Effector CD4-positive, alpha-beta T cell (primary cell): ENCODE measurements at places on chromosomes 5 and 9.

DNA sequence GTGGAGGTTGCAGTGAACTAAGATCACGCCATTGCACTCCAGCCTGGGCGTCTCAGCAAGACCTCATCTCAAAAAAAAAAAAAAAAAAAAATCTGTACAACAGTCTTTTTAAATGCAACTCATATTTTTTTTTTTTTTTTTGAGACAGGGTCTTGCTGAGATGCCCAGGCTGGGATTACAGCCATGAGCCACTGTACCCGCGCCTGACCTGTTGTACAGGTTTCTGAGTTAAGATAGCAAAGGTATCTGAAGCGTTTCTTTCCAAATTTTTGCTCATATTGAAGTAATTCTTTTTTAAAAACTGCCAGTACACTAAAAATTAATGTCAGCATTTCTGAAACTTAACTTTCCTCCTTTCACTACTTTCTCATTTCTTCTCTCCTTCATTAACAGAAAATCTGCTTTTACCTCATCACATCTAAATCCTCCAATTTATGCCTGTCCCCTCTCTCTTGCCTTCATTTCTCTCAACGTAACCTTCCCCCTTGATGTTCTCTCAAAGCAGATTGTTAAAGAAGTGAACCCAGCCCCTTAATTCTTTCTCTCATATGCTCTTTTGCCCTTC lies 3.3 kb upstream of the SNX24 start:
- DNase-seq, result no peak

DNA sequence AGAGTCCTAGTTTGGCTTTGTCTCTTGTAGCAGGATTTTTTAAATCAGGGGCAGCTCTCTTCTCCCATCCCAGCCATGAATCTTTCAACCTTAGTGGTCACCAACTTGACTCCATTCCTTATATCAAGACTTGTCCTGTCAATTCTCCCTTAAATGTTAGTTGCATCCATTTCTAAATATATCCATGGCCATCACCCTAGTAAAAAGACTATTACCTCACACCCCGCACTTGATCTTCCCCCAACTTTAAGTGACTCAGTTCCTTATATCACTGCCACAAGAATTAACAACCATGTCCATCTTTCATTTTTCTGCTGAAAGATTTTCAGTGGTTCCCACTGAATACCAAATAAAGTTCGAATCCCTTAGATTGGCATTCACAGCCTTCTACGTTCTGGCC lies 67.0 kb downstream of the STX17 start:
- DNase-seq, result no peak

- no peak for DNase-seq
Observed at GRCh38 chr5:179209359-179210150, 135.7 kb downstream of the ADAMTS2 start.

DNA sequence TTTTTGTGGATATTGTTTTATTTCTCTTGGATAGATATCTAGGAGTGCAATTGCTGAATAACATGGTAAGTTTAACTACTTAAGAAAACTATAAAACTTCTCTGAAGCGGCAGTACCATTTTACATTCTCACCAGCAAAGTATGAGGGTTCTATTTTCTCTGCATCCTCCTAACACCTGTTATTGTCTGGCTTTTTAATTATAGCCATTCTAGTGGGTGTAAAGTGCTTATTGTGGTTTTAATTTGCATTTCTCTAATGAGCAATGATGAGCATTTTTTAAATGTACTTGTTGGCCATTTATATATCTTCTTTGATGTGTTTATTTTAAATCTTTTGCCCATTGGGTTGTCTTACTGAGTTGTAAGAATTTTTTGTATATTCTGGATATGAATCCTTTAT lies 28.7 kb downstream of the SMIM32 start:
- DNase-seq, result no peak

DNA sequence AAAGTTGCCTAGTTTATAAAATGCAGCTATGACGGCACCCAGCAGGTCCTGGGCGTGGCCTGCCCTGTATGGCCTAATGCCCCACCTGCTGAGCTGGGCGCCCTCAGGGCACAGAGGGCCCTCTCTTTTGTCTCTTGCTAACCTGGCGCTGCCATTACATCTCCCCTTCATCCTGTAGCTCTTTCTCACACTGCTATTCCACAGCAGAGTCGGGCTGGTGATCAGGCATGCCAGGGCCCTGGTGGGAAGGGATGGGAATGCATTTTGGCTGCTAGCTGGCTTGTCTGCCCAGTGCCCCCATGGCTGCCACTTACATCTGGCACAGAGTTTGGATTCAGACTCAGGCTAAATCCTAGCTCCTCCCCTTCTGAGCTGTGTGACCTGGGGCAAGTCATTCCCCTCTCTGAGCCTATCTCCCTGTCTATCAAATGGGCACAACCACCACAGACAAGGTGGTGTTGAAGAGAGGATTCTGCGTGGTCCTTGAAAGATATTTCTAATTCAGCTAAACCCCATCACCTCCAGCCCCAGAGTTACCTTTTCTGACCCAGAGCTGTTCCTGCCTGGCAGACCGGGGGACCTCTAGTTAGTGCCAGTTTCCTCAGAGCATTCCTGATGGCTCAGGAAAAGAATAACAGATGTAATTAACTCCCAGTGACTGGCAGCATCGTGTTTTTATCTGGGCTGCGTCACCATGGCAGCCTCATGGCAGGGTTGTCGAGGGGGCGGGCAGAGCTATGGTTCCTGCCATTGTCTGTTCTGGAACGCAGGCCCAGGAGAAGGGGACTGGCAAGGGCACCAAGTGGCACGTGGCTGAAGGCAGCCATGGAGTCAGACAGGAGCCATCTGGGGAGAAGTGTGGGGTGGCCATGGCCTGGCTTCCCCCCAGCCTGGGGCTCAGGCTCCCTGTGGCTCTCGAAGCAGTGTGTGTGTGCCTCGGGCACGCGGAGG lies 6.3 kb downstream of the PRR7 start:
- no peak for DNase-seq
